A549 (cell line): ENCODE measurements at places on chromosomes 13 and 19.

- no peak for DNase-seq
Observed at GRCh38 chr13:33319859-33320258, 34.3 kb upstream of the STARD13 start.

GRCh38 chr13:60873116-60873515 lies 476.1 kb downstream of the TDRD3 start:
- DNase-seq: no peak

DNA sequence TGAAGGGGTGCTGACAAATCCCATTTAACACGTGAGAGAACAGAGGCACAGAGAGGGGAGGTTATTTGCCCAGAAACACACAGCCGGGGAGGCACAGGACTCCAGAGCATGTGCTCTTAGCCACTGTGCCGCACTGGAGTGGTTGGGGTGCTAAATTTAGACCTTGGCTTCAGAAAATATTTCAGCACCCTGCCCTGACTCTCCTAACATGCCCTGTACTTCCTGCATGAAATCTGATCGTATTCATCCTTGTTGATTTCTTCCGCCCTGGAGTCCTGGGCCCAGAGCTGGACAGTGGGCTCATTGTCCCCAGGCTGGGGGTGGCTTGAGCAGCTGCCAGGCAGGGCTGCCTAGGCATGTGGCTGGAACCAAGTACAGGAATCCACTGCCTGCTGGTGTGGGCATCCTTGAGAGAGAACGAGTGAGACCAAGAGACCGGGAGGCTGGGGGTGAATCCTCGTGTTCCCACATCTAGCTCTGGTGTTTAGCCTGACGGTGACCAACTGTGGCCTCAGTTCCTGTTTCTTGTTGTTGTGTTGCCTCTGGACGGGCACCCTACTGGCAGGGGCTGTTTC lies 5.3 kb downstream of the SLC27A1 start:
- no peak for DNase-seq

DNA sequence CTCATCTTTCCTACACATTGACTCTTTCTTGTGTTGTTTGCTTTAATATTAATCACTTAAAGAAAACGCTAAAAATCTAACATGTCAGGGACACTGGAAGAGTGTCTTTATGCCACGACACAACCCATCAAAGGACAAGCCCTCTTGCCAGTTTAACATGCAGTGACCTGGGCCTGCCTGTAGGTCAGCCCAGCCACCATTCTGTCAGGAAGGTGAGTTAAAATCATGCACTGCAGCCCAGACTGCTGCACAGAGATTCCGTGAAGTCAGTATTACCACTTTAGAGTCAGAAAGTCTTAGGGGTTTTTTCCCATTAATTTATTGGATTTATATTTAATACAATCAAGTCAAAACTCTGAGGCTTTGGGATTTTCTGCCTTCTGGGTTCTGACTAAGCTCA lies 58.0 kb downstream of the TNFRSF19 start:
- DNase-seq: no peak

- no peak for DNase-seq
Observed at GRCh38 chr19:31955061-31955460, 390.3 kb upstream of the ZNF507 start.
